ENCODE measurements at places on chromosomes 5 and 9.
A peak's percentile ranks its signal among the peaks of the same experiment; 100 is the strongest.

GRCh38 chr9:105510024-105510423 lies 47.9 kb upstream of the FKTN start:
- peak; percentile 81 for DNase-seq

GRCh38 chr9:22097707-22098106 lies 88.6 kb upstream of the CDKN2B start:
- DNase-seq: peak; percentile 73

- peak; percentile 71 for DNase-seq
Measured at GRCh38 chr5:132459031-132459982, 31.3 kb downstream of the IRF1 start.

DNA sequence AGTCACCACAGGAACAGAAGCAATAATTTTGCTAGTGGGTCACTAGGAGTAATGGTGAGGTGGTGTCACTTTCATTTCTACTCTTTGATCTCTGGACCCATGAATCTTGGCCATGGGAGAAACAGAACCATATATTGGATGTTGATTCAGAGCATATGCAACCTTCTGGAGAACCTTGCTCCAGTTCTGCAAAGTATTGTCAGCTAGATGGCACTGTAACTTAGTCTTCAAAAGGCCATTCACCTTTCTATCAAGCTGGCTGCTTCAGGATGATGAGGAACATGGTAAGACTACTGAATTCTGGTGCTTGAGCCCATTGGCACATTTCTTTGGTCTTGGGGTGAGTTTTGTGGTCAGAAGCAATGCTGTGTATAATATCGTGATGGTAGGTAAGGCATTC lies 129.1 kb upstream of the FBN2 start:
- no peak for DNase-seq

- DNase-seq: no peak
Measured at GRCh38 chr9:106889061-106889590, 26.2 kb downstream of the ZNF462 start.

- peak; percentile 44 for DNase-seq
Measured at GRCh38 chr9:83959061-83959460, 21.0 kb downstream of the HNRNPK start.

GRCh38 chr5:176436656-176437055 lies 11.5 kb upstream of the FAF2 start:
- DNase-seq: no peak

DNA sequence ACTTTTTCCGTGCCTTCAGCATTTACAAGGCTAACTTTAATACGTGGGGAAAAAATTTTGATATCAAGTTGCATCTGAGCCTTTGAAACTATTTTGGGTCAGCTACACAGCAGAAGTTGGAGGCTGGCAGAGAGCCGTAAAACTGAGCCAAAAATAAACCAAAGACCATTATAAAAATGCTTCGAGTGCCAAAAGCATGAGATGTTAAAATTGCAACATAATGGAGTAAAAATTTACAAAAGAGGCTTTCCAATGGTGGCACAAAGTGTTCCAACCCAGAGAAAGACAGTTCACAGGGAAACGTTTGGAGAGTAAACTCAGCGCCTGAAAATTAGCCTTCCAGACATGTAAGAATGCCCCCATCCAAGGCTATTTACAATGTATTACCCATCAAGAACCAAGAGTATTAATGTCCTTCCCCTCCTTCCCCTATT lies 190.3 kb downstream of the TLE1 start:
- peak; percentile 28 for DNase-seq

DNA sequence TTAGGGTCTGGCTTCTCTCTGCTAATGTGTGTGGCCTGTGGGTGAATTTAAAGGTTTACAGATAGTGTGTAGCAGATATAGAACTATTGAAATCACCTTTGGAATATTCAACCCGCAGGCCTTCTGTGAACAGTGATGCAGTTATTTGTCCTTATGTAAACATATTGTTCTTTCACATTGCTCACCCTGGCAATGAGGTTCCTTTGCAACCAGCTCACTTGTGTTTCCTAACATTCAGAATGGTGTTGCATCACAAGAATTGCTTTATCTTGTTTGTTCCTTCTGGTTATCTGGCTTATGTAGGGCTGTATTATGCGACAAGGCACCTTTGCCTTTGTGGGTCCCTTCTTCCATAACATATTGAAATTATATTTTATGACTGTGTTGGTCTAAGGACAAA lies 370.3 kb downstream of the NNT start:
- no peak for DNase-seq

- peak; percentile 43 for DNase-seq
Measured at GRCh38 chr5:154783774-154784460, 28.7 kb downstream of the LARP1 start.

DNA sequence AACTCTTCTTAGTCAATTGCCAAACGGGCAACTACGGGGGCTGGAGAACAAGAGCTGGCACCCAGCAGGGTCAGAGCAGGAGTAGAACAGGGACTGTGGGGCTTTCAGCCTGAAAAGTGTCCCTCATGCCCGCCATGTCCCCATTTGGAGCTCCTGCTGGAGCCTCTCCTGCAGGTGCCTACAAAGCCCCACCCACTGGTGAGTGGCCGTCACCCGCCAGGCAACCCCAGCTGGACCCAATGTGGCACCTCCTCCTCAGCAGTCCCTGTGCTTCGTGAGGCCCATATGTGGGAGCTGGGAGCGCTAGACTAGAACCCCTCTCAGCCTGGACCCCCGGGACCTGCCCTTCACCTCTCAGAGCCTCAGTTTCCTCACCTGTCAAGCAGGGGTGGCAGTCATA lies 40.9 kb downstream of the VAV2 start:
- DNase-seq: no peak

DNA sequence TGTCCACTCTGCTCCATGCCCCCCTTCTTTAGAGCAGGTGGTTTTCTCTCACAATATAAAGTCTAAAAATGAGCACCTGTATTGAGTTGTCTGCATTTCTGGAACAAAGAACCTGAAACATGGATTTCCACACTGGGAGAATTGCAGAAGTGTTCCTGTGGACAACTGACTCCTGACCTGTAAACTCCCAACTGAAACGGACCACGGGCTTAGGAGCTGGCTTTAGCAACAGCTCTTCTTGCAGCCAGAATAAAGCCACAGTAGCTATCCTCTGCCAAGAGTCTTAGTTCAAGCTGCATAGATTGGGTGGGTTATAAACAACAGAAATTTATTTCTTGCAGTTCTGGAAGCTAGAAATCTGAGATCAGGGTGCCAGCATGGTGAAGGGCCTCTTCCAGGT lies 194.7 kb downstream of the DTWD2 start:
- no peak for DNase-seq

DNA sequence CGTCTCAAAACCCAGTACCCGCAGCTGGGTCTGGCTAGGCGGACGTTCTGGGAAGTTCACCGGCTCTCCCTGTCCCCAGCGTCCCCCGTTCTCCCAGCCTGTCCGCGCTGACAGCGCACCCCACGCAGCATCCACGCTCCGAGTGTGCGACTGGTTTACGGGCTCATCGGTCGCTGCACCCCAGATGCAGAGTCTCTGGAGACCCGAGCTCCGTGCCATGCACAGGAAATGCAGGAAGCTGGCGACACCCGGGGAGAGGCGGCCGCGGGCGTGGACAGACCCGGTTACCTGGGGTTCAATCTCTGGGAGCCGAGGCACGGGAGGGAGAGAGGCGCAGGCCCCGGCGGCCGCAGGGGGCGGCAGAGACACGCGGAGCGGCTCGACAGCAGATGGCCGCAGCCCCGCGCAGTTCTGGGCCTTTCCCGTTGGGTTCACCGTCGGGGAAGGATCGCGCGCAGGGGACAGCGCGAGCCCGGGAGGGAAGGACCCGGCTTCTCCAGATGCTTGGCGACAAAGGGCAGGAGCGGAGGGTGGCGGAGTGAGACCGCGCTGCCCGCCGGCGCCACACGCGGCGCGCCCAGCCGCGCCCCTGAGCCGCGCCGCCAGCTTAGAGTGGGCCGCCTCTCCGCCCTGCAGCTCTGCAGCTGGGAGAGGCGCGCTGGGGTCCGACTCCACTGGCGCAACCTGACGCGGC lies 558 bp downstream of the SHROOM1 start:
- peak; percentile 43 for DNase-seq

GRCh38 chr5:114448481-114448880 lies 86.6 kb downstream of the KCNN2 start:
- DNase-seq: no peak

DNA sequence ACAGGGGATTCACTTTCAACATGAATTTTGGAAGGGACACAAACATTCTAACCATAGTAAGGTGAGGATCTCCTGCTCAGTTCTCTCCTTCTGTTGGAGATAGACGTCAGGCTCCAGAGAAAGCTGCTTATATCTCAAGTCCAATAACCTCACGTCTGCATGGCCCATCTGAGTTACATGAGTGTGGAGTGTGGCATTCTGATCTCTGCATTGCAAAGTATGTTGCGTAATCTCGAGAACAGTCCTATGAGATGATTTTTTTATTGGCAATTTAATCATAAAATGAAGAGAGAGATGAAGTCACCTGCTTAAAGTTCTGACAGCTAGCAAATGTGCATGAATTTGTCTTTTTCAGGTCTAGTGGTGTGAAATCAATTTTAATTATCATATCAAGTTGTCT lies 118.8 kb downstream of the SLC12A2 start:
- no peak for DNase-seq

All from brain microvascular endothelial cell (primary cell).